ENCODE measurements at places on chromosomes 6 and 20. TPM values are rescaled to one million over a fixed set of nuclear protein-coding genes. Genes with fewer than 3 reads are reported as not detected.

Gene KHDRBS2
- not detected for total RNA-seq

Gene OGFRL1
- total RNA-seq = 16.1 TPM

Gene TMEM244
- not detected for total RNA-seq

Gene ITPR3
- total RNA-seq = 31.1 TPM

Gene PIGU
- total RNA-seq = 14.9 TPM

GRCh38 chr6:132907231-132907630 is 92.9 kb downstream of the RPS12 start:
- no peak for DNase-seq
